Fibroblast of the aortic adventitia (primary cell): ENCODE measurements at places on chromosomes 4 and X.

DNA sequence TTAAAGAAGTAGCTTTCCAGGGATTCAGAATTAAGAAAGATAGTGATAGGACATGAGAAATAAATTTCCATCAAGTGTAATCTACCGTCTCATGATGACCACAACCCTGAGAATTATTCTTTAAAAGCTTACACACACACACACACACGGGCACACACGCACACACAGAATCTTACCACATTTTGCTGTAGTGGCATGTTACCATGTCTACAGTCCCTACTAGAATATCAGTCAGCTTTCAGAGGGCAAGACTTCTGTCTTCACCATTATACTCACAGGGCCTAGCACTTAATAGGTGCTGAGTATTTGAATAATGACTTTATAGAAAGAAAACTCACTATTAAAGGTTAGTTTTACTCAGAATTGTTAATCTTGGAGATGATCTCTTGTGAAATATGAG is 15.4 kb downstream of the CMC4 start:
- no peak for DNase-seq

DNA sequence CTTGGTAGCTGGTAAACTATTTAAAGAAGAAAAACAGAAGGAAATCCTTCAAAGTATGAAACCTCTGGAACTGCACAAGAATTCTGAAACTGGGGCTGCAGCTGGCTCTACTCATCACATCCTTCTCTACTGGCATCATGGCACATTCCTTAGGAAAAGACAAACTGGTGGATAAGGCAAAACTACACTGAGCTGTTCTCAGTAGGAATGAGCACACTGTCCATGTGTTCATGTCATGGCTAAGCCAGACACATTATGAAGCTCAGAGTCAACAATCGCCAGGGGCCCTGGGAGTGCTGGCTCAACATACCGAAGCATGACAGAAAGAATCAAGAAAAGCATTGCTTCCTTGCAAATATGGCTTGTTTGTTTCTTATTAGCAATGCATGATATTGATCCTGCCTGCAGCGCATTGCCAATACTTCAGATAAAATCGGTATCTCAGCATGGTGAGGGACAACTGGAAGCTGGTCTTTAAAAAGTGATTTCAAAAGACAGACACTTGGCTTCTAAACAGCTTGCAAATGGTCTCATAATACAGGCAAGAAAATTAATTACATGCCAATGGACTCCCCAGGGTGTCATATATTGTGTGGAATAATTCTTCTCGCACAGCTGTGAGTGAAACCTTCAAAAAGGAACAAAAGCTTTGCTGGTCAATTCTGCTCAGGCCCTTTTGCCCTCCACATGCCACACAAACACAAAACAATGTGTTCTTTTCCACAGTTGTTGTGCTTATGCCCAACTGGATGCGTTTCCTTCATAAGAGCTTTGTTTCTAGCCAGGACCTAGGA is 300.2 kb upstream of the VCX start:
- no peak for DNase-seq

GRCh38 chr4:156764145-156764544 is 207.5 kb downstream of the PDGFC start:
- peak; percentile 49 for DNase-seq

GRCh38 chrX:136318895-136319597 is 18.3 kb downstream of the ADGRG4 start:
- DNase-seq, result no peak

DNA sequence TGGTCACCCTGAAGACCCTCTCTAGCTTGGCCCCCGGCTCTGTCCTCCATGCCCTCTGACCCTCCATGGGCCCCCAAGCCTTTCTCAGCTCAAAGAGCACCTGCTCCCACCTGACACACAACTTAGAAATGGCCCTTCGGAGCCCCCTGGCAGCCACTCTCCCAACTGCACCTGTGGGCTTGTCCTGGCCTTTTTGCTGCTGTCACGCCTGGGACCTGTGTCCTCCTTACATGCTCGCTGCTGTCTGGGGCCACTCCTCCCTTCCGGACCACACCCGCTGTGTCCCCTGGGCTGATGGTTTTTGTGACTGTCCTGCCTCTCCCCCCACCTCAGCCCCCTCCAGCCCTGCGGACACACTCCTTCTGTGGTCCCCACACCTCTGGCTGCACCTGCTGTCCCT is 106.2 kb upstream of the AFAP1 start:
- DNase-seq, result no peak

- DNase-seq, result peak; percentile 52
Observed at GRCh38 chr4:151688003-151688784, 72.6 kb downstream of the GATB start.

GRCh38 chr4:185656467-185656931 is 121.2 kb upstream of the PDLIM3 start:
- peak; percentile 67 for DNase-seq

- DNase-seq, result no peak
Observed at GRCh38 chr4:79864500-79865200, 208.4 kb downstream of the ANTXR2 start.

- peak; percentile 95 for DNase-seq
Observed at GRCh38 chr4:150283689-150284088, 205.4 kb downstream of the DCLK2 start.

DNA sequence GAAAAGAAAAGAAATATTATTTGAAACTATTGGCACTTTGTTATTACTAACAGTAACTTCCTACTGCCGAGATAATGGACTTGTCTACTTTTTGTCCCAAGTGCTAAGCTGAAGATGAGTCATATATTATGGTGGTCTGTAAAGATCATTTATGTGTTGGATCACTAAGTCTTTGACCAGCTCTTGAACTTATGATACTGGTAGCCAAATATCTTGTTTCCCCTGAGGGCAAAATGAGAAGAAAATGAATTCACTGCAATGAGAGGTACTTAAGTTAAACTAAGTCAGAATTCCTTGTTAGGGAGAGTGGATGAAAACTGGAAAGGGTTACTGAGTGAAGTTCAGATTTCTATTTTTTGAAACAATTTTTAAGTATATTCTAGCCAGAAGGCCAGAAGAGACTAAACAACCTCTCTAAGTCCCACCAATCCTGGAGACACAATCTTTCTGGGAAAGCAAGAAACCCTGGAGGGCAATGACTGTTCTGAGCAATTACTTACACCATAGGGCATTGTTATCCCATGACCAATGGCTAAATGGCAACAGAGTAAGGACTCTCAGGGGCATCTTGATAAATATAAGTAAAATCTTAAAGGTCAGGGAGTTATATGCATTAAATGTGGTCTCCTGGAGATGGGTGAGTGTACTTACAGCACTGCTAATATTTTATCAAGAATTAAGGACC is 287.7 kb downstream of the STIM2 start:
- DNase-seq, result no peak

- no peak for DNase-seq
Observed at GRCh38 chr4:95939141-95939540, 99.2 kb downstream of the PDHA2 start.

GRCh38 chr4:123496421-123496820 is 99.8 kb downstream of the SPRY1 start:
- no peak for DNase-seq

GRCh38 chr4:74590476-74590875 is 145.5 kb downstream of the AREG start:
- DNase-seq, result no peak

DNA sequence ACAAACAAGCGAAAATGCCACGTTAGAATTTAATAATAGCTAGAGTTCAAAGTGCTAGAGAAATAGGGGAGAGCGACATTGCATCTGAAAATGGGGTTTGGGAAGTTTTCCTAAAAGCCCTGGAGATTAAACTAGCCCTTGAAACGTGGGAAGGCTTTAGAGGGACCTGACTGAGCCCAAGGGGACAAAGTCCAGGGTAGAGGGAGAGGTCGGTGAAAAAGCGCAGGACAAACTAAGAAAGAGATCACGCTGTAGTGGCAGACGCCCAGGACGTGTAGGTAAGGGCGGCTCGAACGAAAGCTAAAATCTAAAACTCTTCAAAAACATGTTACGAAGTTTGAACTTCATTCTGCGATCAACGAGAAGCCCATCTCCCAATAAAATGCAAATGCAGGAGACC is 1.1 kb upstream of the ATP11C start:
- no peak for DNase-seq

DNA sequence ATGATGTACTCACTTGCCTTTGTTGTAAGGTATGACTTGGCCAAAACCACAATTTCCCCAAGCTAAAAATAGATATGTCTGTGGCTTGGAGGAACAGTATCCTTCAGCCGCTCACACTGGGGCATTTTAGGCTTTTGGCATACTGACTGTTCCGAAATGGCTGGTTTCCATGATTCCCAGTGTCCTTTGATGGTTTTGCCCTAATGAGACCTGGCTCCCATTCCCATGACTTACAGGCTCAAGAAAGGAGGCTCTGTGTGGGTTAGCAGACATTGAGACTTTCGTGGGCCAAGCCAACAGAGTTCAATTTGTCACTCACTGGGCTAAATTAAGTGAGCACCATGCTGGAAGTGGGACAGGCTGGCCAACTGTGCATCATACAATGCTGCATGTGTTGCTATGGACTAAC is 150.6 kb downstream of the CEP135 start:
- DNase-seq, result peak; percentile 5

DNA sequence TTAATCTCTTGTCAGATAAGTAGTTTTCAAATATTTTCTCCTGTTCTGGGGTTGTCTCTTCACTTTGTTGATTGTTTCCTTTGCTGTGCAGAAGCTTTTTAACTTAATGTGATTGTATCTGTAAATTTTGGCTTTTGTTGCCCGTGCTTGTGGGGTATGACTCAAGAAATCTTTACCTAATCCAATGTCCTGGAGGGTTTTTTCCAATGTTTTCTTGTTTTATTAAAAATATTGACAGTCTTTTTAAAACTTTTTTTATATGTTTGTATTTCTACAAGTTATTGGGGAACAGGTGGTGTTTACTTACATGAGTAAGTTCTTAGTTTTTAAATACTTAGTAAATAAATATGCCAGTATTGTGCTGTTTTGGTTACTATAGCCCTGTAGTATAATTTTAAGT is 44.9 kb downstream of the RTL3 start:
- no peak for DNase-seq

DNA sequence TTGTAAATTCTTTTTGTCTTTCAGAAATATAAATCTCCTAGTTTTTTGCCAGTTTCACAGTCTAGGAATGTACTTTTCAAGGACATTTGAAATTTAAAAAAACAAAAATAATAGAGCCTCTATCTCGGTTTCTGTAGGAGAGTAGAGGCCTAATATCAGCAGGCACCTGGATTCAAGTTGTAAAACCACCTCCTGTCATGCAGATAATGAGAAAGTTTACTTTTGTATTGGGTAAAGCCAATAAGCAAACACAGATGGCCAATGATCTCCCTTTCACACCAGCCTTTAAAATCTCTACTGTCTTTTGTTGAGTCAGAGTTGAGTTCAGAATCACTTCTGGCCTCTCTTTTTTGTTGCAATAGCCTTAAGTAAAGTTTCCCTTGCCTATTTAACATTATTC is 1499.9 kb downstream of the PCDH18 start:
- no peak for DNase-seq

DNA sequence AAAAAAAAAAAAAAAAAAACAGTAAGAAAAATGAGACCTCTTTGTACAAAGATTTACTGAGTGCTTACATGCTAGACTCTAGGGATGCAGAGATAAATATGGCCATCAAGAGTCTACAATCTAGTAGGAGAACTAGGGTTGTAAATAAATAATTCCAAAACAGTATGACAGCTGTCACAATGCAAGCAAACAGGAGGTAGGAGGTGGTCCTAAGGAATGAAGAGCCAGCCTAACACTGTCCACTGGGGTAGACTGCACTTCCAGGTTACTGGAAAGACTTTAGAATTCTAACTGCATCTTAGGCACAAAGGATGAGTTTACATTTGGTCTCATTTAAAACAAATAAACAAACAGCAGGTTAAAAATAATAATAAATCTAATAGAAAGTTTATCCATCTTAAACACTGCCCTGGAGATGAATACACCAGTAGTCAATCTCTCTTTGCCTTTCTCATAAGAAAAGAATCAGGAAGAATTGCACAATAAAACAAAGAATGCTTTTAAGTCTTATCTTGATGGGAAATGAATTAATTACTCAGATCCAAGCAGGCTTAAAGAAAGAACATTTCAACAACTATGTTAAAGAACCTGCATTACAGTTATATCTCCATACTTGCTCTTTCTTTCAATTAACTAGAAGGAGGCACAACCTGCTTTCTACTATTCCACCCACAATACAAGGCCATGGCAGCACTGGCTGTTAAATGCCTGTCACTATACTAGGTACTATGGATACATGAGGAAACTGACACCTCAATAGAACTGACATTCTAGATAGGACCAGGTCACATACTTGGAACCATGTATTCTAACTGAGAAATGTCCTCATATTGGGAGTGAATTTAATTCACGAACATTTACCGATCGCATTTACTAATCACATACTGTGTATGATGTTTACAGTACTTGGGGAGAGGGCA is 12.7 kb downstream of the ADGRA3 start:
- peak; percentile 34 for DNase-seq

DNA sequence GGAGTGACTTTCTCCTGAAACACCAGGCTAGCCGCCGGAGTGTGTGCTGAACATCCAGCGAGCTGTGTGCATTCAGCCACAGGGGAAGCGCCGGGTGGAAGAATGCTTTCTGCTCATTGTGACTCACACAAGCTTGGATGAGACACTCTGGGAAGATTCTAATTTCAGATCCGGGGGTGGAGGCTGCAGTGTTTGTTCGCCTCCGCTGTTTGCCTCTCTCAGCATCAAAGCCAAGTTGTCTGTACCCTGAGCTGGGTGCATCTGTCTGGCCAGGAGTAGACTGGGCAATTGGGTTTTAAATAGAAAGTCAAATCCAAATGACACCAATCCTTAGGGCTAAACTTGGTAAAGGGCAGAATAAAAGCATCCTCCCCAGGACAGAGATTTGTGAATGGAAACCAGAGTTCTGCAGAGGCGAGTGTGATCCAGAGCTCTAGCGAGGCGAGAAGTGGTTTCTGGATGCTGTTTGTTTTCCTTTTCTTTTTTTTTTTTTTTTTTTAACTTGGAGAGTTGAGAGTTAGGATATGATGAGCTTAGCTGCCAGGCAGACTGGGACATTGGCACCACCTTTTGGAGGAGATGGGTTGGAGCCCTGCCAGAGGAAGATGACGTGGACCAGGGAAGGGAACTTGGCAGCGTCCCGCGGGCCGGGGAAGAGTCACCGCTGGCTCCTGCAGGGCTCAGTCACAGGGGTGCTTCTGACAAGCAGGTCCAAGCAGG is 196.0 kb upstream of the PSAPL1 start:
- DNase-seq, result peak; percentile 72

- DNase-seq, result peak; percentile 19
Observed at GRCh38 chrX:151828439-151829080, 84.1 kb upstream of the MAGEA4 start.

GRCh38 chr4:41632481-41633073 is 94.6 kb downstream of the LIMCH1 start:
- DNase-seq, result no peak

GRCh38 chrX:119477812-119478232 is 9.6 kb downstream of the SLC25A5 start:
- peak; percentile 89 for DNase-seq

DNA sequence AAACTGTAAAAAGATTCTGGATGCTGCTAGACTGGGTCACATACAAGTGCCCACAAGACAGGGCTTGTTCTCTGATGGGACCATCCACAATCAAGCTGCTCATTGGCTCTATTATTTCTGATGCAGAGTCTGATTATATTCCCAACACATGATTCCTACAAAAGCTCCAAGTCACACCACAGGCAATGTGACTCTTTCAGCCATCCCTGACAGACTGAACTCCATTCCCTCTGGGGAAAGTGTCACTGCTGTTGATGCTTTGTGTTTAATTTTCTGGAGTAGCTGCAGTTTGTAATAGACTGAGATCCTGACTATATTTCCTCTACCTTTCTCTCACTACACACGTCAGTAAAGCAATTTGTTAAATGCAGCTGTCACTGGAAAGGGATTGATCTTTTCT is 55.4 kb upstream of the BCLAF3 start:
- no peak for DNase-seq
